Upper lobe of left lung (tissue), 6 donors: ENCODE measurements at places on chromosomes 1 and 21. TPM values are rescaled to one million over a fixed set of nuclear protein-coding genes. Genes with fewer than 3 reads are reported as not detected.

DNA sequence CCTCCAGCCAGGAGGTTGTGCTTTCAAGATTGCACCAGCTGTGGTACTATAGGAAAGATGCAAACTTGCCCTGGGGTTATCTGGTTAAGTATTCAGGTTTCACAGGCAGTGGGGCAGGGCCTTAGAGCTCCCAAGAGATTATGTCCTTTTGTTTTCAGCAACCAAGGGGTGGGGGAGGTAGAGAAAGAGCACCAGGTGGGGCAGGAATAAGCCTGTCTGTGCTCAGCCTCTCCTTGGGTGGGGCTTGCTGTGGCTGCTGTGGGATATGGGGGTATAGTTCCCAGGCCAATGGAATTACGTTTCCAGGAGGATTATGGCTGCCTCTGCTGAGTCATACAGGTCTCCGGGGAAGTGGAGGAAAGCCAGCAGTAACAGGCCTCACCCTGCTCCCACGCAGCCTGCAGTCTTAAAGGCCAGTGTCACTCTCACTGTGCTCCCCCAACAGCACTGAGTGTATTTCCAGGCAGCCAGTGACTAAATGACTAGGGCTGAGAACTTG, 508.6 kb downstream of the RWDD3 start:
- H3K4me1 ChIP-seq = no peaks in the 10 kb centered on the region
- H3K27ac ChIP-seq = no peak overlapping the region
- no peaks in the 10 kb centered on the region for H3K27me3 ChIP-seq
- H3K36me3 ChIP-seq = no peaks in the 10 kb centered on the region
- no peak for DNase-seq
- no peak overlapping the region for H3K4me3 ChIP-seq

DNA sequence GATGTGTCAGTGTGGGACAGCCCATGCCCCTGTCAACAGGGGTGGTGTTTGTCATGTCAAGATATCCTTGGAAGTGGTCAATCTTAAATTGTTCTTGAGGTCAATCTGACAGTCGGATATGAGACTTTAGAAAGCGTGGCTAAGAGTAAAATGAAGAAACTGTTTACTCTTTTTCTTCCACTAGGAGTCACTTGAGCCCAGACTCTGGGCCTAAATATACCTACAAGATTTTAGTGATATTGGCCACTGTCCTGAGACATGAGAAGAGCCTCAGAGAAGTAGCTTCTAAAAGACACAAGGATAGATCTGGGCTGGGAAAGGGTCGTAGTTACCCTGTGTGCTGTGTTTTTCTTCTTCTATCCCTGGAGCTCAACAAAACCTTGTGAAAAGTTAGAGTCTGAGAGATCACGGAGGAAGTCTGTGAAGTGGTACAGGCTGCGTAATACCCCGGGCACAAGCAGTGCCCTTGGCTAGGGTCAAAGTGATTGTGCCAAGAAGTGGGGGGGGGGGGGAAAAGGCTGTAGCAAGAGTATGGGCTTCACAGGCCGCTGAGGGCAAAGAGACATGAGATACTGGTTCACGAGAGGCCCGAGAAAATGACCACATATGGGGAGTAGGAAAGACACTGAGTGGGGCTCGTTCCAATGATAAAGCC, 355.2 kb upstream of the GREM2 start:
- no peaks in the 10 kb centered on the region for H3K27me3 ChIP-seq
- H3K27ac ChIP-seq = no peak overlapping the region
- no peaks in the 10 kb centered on the region for H3K36me3 ChIP-seq
- H3K4me1 ChIP-seq = no peaks in the 10 kb centered on the region
- DNase-seq = peak; percentile 27

DNA sequence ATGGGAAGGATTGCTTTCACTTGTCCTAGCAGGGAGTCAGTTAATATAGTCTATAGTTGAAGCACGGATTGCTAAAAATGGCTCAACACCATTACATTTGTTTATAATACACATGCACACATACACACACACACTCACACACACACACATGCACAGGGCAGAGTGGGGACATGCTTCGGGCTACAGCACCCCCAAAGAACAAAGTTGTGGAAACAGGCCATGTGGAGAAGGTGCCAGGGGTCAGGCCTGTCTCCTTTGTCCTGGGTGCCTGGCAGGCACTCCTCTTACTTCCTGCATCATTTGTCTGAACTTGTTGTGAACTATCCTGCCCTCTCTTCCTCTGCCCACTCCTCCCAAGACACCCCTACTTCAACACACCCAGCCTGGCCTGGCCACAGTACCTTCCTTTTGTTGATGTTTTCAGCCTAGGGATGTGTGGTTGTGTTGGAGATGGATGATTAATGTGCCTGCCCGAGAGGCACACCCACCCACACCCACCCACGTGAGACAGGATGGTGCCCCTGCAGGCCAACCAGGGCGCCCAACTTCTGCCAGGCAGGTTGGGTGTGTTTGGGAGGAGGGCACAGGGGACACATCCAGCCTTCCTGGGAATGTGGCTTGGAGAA, 17.5 kb downstream of the RASSF5 start:
- H3K27ac ChIP-seq = no peak overlapping the region
- H3K36me3 ChIP-seq = no peaks in the 10 kb centered on the region
- peaks cover 3% of the 10 kb centered on the region for H3K4me1 ChIP-seq
- H3K4me3 ChIP-seq = no peak overlapping the region

GRCh38 chr1:54160351-54160750, 7.6 kb upstream of the CDCP2 start:
- H3K27ac ChIP-seq = no peak overlapping the region
- no peaks in the 10 kb centered on the region for H3K4me1 ChIP-seq
- DNase-seq = no peak
- H3K36me3 ChIP-seq = no peaks in the 10 kb centered on the region

DNA sequence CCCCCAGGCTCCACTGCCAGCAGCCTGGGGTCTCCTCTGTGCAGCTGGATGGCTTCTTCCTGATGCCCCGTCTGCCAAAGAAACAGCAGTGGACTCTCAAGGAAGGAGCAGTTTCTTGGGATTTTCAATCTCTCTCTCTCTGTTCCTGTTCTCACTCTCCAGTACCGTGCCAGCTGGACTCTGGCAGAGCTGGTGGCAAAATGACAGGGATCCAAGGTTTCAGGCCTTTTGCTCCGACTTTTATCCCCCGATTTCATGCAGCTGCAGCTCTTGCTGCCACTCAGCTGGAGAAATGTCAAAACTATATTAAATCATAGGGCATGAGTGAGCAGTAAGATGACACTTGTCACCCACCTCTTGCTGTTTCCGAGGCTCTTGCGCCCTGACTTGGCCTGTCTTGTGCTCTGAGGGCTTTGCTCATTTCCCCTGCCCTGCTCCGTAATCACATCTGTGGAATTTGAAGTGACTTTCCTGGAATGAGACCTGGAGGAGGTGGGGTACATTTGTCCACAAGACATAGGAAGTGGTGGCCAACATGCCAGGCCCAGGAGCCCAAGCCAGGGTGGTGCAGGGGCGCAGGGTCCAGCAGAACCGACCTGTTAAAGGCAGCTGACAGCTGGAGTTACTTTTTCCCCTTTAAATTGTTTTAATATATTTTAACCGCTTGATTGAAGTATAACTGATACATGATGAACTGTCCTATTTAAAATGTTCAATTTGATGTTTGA, 576.2 kb downstream of the PTPRU start:
- H3K27me3 ChIP-seq = no peaks in the 10 kb centered on the region
- no peak for DNase-seq
- H3K4me3 ChIP-seq = no peak overlapping the region
- no peak overlapping the region for H3K27ac ChIP-seq
- no peaks in the 10 kb centered on the region for H3K36me3 ChIP-seq

GRCh38 chr1:118077331-118078045, 107.5 kb downstream of the SPAG17 start:
- H3K4me3 ChIP-seq = no peak overlapping the region
- no peaks in the 10 kb centered on the region for H3K36me3 ChIP-seq
- no peak overlapping the region for H3K27ac ChIP-seq

- no peaks in the 10 kb centered on the region for H3K36me3 ChIP-seq
- no peak overlapping the region for H3K4me3 ChIP-seq
- no peak for DNase-seq
- H3K4me1 ChIP-seq = no peaks in the 10 kb centered on the region
- H3K27me3 ChIP-seq = no peaks in the 10 kb centered on the region
- no peak overlapping the region for H3K27ac ChIP-seq
Observed at GRCh38 chr1:166283600-166283999, 116.8 kb upstream of the FAM78B start.

DNA sequence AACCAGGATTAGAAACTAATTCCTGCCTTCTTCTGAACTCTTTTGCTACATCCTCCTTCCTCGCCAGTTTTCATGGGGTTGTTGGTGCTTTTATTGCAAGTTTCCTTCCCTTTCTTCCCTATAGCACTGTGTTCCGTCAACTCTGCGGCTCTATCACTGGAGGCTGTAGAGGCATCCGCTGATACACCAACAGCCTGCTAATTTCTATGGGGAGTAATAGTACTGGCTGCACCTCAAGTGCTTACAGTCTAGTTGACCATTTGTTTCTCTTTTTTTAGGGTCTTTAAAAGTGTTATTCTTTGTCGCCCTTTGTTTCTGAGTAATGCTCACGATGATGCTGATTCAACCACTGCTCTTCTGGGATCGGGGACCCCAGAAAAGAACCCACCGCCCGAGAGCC, 746 bp downstream of the MIS18A start:
- no peak for DNase-seq
- peaks cover 15% of the 10 kb centered on the region for H3K4me1 ChIP-seq
- H3K36me3 ChIP-seq = peaks cover 8% of the 10 kb centered on the region
- no peaks in the 10 kb centered on the region for H3K27me3 ChIP-seq
- peak overlapping the region; percentile 79 for H3K27ac ChIP-seq

DNA sequence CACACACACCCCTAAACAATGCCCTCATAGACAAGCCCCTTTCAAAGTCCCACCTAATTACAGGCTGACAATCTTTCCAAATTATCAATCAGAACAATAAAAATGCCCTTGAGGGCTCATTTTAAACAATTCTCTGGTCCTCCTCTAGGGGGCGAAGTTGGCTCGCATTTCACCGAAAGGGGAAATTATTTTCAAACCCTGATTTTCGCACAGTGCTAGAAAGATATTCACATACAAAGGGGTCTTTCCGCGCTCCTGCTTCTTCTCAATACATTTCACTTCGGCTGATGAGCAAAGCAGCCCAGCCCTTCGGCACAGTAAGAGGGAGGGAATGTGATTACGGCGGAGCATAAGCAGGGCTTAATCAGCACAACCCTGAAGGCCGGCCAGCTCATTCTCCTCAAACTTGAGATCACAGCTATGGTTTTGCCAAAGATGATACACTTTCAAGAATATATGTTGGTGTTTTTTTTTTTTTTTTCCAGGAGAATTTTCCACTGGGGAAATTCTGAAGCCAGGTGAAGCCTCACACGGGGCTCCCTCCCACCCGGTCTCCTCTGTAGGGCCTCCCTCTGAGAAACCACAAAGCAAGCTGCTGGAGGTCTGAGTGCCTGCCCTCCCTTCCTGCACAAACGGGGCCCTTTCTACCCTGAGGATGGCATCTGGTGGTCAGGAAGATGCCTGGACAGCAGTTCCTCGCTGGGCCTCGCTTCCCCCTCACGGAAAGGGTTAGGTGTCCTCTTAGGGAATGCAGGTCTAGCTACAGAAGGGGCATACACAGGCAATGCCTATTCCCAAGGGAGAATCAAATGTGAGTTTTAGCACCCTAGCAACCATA, 66.9 kb downstream of the GNG12 start:
- peaks cover 5% of the 10 kb centered on the region for H3K4me1 ChIP-seq
- H3K27me3 ChIP-seq = no peaks in the 10 kb centered on the region
- no peak overlapping the region for H3K27ac ChIP-seq
- H3K36me3 ChIP-seq = no peaks in the 10 kb centered on the region
- no peak for DNase-seq

GRCh38 chr1:68307378-68307787, 75.1 kb upstream of the WLS start:
- no peaks in the 10 kb centered on the region for H3K4me1 ChIP-seq
- H3K36me3 ChIP-seq = no peaks in the 10 kb centered on the region
- no peak overlapping the region for H3K4me3 ChIP-seq
- no peak overlapping the region for H3K27ac ChIP-seq

DNA sequence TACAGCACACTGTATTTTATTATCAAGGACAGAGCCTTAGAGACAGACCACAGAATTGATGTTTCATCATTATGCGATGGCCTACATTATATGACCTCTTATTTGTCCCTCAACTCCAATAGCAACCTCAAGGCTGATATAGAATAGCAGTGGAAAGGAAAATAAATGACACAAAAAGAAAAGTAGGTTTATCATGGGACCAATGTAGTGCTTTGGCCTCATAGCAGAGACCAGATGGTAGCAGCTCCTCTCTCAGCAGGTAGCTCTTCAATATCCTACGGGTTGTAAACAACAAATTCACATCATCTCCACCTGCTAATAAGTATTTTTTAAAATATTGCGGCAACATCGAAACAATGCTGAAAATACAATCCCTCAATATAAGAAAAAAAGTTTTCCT, 25.2 kb downstream of the ANP32E start:
- H3K27ac ChIP-seq = no peak overlapping the region
- H3K27me3 ChIP-seq = no peaks in the 10 kb centered on the region
- no peaks in the 10 kb centered on the region for H3K36me3 ChIP-seq

- no peak overlapping the region for H3K27ac ChIP-seq
- H3K27me3 ChIP-seq = no peaks in the 10 kb centered on the region
- DNase-seq = no peak
- H3K4me3 ChIP-seq = no peak overlapping the region
- H3K36me3 ChIP-seq = no peaks in the 10 kb centered on the region
- no peaks in the 10 kb centered on the region for H3K4me1 ChIP-seq
Observed at GRCh38 chr1:196516373-196516772, 91.9 kb downstream of the KCNT2 start.

GRCh38 chr1:85365851-85366250, 89.4 kb upstream of the BCL10 start:
- H3K36me3 ChIP-seq = no peaks in the 10 kb centered on the region
- H3K27me3 ChIP-seq = no peaks in the 10 kb centered on the region
- H3K4me1 ChIP-seq = no peaks in the 10 kb centered on the region
- no peak for DNase-seq
- no peak overlapping the region for H3K4me3 ChIP-seq
- H3K27ac ChIP-seq = no peak overlapping the region

GRCh38 chr1:47547753-47548573, 110.1 kb downstream of the FOXD2 start:
- H3K27me3 ChIP-seq = no peaks in the 10 kb centered on the region
- H3K36me3 ChIP-seq = no peaks in the 10 kb centered on the region
- H3K4me3 ChIP-seq = no peak overlapping the region
- no peaks in the 10 kb centered on the region for H3K4me1 ChIP-seq
- H3K27ac ChIP-seq = no peak overlapping the region

DNA sequence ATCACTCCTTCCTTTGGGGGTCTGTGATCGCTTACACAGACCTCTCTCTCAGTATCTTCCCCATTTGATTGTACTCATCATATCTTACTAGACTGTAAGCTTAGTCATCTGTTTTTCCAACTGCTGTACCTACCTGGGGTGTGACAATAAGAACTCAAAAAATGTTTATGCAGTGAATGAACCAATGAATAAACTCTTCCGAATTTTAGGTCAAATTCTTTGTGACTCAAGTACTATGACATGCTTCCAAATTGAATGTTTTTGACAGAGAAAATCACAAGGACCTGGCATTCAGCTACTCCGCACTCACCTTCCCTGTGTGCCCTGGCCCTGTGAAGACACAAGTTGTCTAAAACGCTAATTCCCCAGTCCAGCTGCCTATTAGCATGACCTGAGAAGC, 42.1 kb downstream of the TMCO4 start:
- no peaks in the 10 kb centered on the region for H3K4me1 ChIP-seq
- H3K4me3 ChIP-seq = no peak overlapping the region
- no peak overlapping the region for H3K27ac ChIP-seq
- H3K36me3 ChIP-seq = no peaks in the 10 kb centered on the region

RGL1 gene
- 26.2 TPM for total RNA-seq

RXFP4 gene
- total RNA-seq = not detected

DNM3 gene
- 7.3 TPM for total RNA-seq

BROX gene
- 55.4 TPM for total RNA-seq

KIF14 gene
- total RNA-seq = 0.64 TPM

HEYL gene
- 15.7 TPM for total RNA-seq

TMEM52 gene
- total RNA-seq = 2.7 TPM
